ENCODE measurements at places on chromosomes 6 and 20.

DNA sequence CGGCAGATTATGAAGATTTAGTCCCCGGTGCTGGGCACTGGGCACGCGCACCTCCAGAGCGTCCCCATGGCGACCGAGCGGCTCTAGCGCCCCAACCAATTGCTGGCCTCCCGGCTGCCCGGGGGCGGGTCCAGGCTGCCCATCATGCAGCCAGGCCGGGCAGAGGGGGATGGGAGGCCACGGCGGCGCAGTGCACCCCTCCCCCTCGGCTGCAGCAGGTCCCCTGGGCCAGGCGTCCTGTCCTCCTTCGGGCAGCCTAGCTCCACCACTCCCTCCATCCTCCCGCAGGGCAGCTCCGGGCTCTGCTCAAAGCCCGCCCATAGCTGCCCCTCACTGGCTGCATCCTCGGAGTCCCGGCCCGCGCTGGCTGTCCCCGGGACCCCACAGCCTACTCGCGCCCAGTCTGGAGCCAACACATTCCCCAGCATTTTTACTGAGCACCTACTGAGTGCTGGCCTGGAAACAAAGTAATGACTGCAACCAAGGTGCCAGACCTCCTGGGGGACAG, 99.4 kb downstream of the ASXL1 start:
- DNase-seq, result peak; percentile 51

DNA sequence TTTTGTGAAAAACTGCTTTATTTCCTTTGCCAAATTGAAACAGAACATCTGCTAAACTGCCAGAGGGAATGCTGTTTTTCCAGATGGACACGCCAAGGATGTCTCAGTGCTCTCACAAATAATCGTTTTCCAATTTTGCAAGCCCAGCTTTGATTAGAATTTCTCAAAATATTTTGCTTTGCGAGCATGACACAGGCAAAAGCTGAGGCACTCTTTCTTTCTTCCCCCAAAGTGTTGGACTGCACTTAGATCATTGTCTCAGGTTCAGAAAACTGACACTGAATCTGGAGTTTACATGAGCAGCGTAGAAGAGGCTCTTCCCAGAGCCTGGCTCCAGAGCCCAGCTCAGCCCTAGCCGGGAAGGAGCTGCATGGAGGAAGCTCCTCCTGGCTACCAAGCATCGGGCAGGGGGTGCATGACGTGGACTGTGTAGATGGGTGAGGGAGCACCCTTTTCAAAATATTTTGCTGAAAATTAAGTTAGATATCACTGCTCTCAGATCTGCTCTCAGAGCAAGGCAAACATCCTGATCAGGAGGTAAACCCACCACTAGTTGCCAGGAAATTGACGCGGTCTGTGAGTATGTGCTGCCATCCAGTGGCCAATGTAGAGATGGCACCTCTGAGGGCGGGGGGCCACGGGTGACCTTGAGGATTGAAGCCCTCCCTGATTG, 107.5 kb downstream of the SLC22A3 start:
- peak; percentile 47 for DNase-seq

- DNase-seq, result no peak
Observed at GRCh38 chr20:63314566-63315239, 21.7 kb downstream of the COL20A1 start.

DNA sequence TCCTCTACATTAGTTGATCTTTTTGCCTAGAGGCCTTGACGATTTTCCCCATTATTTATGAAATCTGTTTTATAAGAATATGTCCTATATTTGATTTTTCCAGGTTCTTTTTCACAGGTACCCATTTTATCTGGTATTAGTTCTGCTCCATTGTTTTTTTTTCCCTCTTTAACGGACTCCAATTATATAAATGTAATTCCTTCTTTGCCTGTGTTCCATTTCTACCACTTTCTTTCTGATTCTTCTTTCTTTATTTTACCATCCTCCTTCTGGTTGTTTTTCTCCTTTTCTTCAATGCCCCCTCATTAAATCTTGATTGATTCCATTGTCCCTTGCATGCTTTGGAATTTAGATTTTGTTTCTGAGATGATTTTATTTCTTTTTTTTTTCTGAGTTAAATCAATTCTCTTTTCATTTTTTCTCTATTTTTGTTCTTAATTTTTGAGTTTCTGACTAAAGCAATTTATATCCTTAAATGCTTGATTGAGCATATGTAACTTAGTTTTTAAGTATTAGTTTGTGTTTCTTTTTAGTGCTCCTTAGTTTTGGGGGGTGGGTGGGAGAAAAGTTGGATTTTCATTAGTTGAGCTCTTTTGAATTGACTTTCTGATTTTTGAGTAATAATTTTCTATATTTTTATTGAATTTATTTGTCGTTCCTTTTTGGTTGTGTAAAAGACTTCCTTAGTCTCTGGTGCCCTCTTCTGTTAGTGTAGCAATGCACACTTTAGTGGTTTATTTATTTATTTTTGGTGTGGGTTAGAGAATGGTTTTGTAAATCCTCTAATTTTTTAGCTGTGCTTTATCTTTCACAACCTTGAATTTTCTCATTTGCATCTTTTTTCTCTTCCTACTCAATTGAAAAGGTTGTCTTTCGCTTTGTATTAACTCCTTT, 140.8 kb downstream of the FARS2 start:
- DNase-seq, result peak; percentile 34

DNA sequence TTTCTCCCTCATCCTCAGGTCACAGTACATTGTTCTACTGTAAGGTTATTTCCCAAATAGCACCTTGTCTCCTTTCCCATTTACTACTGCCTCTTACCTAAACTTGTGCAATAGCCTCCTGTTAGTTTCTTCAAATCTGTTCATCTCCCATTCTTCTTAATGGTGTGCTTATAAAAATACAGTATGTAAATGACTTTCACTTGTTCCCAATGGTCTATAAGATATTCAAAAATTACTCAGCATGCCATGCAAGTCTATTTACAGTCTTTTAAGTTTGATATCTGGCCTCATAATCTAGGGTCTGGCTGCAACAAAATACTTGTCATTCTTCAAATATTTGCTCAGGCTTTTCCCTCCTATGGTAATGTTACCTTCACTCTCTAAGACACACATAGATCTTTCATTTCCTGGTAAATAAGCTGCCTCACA, 31.5 kb upstream of the RHAG start:
- DNase-seq, result no peak

DNA sequence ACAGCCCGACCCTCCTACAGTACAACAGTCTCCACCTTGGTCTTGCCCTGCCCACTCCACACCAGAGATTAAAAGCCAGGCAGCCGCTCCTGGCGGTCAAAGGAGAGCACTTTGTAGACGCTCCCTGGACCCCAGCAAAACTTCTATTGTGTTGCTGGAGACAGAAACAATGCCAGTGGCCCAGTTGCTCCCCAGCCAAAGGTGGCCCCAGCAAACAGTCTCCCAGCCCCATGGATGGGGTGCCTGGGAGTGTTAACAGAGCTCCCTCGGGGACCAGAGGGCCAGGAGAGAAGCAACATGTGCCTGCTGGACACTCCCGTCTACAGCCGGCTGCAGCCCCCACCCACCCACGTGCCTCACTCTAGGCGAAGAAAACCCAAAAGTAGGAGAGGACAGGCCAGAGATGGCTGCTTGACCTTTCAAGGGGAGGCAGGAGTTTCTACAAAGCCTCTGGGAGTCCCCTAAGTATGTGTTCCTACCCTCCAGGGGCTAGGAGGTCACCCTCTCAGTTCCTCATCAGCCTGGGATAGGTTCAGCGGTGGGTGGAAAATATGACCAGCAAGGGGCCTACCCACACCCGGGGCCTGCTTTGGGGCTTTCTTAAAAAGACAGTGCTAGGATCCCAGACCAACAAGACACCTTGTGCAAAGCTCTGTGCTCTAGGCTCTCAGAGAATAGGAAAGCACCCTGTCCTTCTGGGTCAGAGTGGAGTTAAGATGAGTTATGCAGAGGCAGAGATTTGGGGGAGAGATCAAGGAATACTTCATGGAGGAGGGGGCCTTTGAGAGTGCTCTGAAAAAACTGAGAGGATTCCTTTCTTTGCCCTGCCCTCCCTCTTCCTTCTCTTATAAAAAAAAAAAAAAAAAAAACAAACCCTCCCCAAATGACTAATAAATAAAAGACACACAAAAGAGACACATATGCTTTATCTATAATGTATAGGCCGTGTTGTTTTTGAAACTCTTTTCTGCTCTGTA, 19.0 kb upstream of the PREX1 start:
- no peak for DNase-seq

GRCh38 chr6:31396422-31397152, 6.8 kb upstream of the MICA start:
- DNase-seq, result peak; percentile 76

- peak; percentile 71 for DNase-seq
Observed at GRCh38 chr6:134520181-134521115, 202.5 kb upstream of the SGK1 start.

- peak; percentile 67 for DNase-seq
Observed at GRCh38 chr20:10761786-10762185, 88.0 kb upstream of the JAG1 start.

Data from epithelial cell of esophagus (primary cell).